GM23248 (cell line): ENCODE measurements at places on chromosomes 3 and 15.

DNA sequence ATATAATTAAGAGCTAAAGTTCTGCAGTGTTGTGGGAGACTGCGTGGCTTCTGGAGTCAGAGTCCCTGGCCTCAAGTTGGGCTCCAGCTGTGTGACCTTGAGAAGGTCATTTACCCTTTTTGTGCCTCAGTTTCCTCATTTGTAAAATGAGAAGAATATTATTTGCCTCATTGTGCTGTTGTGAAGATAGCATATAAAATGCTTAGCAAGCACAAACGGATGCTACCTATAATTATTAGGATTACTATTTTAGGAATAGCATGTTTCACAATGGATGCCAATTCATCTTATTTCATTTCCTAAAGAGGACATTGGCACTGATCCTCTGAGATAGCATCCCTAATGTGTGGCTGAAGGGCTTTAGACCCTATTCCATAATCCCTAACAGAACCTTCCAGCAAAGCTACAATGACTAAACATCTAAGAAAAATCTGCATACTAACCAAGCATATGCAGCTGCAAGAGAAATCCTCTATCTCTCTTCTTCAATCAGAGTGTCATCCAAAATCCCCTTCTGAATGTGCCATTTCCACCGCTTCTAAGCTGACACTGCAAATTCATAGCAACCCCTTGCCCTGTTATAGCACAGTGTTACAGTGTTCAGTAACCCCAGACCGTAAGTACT, 148.3 kb downstream of the RBMS3 start:
- no peak for DNase-seq
- H3K4me3 ChIP-seq = no peak overlapping the region
- H3K27me3 ChIP-seq = no peaks in the 10 kb centered on the region
- no peaks in the 10 kb centered on the region for H3K36me3 ChIP-seq

DNA sequence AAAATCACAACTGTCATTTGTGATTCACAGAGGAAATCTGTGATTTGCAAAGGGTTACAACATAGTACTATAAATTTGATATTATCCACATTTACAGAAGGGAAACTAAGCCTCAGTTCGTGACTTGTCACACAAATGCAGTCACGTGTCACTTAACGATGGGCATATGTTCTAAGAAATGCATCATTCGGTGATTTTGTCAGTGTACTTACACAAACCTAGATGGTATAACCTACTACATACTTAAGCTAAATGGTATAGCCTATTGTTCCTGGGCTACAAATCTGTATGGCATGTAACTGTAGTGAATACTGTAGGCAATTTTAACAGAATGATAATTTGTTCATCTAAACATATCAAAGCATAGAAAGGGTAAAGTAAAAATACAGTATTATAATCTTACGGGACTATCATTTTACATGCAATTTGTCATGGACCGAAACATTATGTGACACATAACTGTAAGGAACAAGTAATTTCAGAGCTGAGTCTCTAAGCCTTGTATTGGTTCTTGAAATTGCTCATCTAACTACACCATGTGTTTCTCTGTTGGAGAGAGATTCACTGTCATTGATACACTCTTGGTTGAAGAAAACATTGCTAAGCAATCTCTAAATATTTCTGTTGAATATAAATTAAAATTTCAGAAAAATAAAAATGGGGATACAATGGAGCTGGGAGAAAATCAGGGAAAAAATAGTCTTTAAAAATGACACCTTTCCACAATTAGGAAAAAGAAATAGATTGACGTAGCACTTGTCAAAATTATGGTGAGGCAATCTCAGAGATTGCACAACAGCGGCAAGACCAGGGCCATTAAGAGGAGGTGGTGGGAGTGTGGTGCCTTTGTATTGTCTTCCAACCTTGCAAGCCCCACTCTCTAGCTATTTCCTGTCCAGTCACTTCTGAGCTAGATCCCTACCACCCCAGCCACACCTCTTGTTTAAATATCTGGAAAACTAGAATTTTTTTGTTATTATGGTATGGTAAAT, 645.8 kb upstream of the TBL1XR1 start:
- DNase-seq = no peak
- no peak overlapping the region for H3K27ac ChIP-seq
- no peaks in the 10 kb centered on the region for H3K36me3 ChIP-seq
- H3K4me3 ChIP-seq = no peak overlapping the region

GRCh38 chr3:11581237-11582190, 62.2 kb downstream of the VGLL4 start:
- DNase-seq = peak; percentile 16
- H3K27ac ChIP-seq = peak overlapping the region; percentile 77
- H3K4me1 ChIP-seq = peaks cover 57% of the 10 kb centered on the region
- no peaks in the 10 kb centered on the region for H3K27me3 ChIP-seq
- H3K4me3 ChIP-seq = peak overlapping the region; percentile 68

DNA sequence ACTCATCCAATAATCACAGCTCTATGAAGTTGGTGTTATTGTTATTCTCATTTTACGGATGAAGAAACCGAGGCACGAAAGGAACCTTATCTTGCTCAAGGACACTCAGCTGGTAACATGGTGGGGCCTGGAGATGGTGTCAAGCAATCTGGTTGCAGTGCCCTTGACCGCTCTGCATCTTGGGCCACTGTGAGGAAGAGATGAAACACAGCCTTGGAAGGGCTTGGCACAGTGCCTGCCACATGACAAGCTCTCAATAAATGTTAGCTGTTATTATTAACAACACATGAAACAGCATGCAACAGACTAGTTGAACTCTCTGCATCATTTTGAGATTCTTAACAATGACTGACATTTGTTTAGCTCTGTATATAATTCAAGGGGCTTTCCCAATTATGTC, 10.1 kb upstream of the ITGA11 start:
- H3K36me3 ChIP-seq = no peaks in the 10 kb centered on the region
- peak; percentile 53 for DNase-seq
- peaks cover 18% of the 10 kb centered on the region for H3K4me1 ChIP-seq

GRCh38 chr3:86653661-86654205, 337.2 kb downstream of the VGLL3 start:
- no peaks in the 10 kb centered on the region for H3K27me3 ChIP-seq
- no peaks in the 10 kb centered on the region for H3K36me3 ChIP-seq
- no peaks in the 10 kb centered on the region for H3K4me1 ChIP-seq

GRCh38 chr15:75171408-75171807, 30.3 kb upstream of the C15orf39 start:
- H3K36me3 ChIP-seq = no peaks in the 10 kb centered on the region
- no peaks in the 10 kb centered on the region for H3K27me3 ChIP-seq
- H3K27ac ChIP-seq = peak overlapping the region; percentile 46
- peaks cover 42% of the 10 kb centered on the region for H3K4me1 ChIP-seq
- H3K4me3 ChIP-seq = no peak overlapping the region
- DNase-seq = peak; percentile 85

DNA sequence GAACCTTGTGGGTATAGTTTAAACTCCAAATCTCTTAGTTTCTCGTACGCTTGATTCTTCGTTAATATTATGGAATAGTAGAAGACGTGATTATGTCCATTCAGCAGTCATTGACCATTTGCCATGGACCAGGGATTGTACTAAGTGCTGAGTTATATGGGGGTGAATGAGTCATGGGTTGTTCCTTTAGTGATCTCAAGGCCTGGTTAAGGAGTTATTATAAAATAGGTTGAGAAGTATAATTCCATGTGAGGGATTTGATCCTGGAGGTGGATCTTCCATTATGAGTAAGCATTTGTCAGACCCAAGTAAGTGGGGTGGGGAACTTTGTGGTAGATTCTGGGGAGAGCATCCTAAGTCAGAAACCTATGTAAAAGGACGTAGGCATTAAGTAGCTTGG, 15.4 kb downstream of the NR2C2 start:
- no peak overlapping the region for H3K4me3 ChIP-seq
- peaks cover 9% of the 10 kb centered on the region for H3K4me1 ChIP-seq
- H3K27ac ChIP-seq = 0 out of 2 replicates have a peak overlapping the region, but pooled peaks have one; percentile 29
- DNase-seq = peak; percentile 80
- H3K36me3 ChIP-seq = 0 out of 2 replicates have a peak, but pooled peaks cover 15% of the 10 kb centered on the region
- H3K27me3 ChIP-seq = no peaks in the 10 kb centered on the region

GRCh38 chr3:186532598-186533072, 11.5 kb downstream of the CRYGS start:
- H3K27ac ChIP-seq = no peak overlapping the region
- no peak for DNase-seq
- H3K36me3 ChIP-seq = no peaks in the 10 kb centered on the region
- H3K4me1 ChIP-seq = peaks cover 8% of the 10 kb centered on the region; the same call in 1 of the 2 replicates

GRCh38 chr3:81871358-81872155, 110.1 kb upstream of the GBE1 start:
- no peak overlapping the region for H3K4me3 ChIP-seq
- no peaks in the 10 kb centered on the region for H3K27me3 ChIP-seq
- H3K27ac ChIP-seq = no peak overlapping the region
- no peaks in the 10 kb centered on the region for H3K36me3 ChIP-seq
- DNase-seq = peak; percentile 47
